Fibroblast of gingiva (primary cell): ENCODE measurements at places on chromosomes 1 and 21.
A peak's percentile ranks its signal among the peaks of the same experiment; 100 is the strongest.

DNA sequence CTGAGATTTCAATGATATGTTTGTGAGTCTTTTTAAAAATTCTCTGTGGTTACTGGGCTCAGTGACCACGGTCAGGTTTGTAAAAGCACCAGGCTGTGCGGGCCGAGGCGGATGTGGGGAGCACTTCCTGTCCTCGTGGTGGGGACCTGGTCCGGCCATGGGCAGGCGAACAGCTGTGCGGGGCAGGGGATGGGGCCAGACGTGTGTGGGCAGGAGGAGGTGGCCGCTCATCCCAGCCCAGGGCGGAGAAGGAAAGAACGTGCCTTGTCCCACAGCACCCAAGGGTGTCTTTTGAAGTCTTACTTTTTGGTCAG is 5.2 kb upstream of the OXCT2 start:
- DNase-seq: no peak

- no peak for DNase-seq
Observed at GRCh38 chr1:224684979-224685425, 68.9 kb downstream of the CNIH3 start.

DNA sequence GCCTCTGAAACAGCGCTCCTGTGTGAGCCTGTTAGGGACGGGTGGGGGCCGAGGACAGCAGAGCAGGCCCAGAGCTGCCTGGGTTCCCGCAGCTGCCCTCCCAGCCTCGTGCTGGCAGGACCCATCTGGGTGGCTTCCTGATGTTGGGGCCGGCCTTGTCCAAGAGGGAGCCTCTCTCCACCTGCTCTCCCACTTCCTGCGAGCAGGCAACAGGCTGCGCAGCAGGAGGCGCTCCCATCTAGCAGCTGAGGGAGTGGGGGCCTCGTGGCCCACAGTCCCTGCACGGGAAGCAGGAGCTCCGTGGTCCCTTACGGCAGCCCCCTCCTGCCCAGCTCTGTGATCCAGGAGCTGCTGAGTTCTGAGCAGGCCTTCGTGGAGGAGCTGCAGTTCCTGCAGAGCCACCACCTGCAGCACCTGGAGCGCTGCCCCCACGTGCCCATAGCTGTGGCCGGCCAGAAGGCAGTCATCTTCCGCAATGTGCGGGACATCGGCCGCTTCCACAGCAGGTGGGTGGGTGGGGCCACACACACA is 68.0 kb downstream of the TRIM11 start:
- DNase-seq: no peak

DNA sequence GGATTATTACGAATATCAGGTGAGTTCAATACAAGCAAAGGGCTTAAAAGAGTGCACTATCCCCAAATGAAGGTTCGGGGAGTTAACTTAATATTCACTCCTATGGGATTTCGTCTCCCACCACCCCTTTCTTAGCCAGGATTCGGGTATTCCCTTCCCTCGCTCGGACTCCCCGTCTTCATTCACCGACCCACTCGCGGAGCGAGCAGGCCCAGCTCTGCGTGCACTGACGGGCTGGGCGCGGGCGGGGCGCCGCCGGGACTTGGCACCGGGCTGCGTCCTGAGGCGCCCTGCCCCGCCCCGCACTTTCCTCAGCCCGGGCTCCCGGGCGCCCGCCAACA is 7.7 kb upstream of the MPZL1 start:
- DNase-seq: peak; percentile 87

GRCh38 chr1:29683472-29683871 is 447.1 kb downstream of the PTPRU start:
- no peak for DNase-seq

- no peak for DNase-seq
Observed at GRCh38 chr21:17578162-17578561, 34.5 kb downstream of the BTG3 start.

GRCh38 chr1:119250299-119250698 is 109.8 kb upstream of the WARS2 start:
- DNase-seq: no peak

DNA sequence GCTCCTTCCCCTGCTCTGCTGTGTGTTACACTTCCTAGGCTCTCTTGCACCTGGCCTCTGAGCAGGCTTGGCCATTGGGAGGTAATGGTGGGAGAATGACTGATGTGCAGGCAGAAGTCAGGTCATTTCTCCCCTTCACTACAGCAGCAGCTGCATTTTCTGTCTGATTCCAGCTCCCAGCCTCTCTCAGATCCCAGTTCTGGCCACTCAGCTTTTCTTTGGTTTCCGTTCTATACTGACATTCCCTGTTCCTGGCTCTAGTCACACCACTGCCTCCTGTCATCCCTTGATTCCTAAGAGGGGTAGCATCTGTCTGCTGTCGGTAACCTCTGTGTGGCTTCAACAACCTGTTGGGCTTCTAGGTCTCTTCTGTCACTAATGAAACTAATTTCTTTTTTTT is 127.7 kb upstream of the HOOK1 start:
- no peak for DNase-seq

GRCh38 chr1:89279011-89279466 is 6.4 kb upstream of the GBP5 start:
- DNase-seq: no peak

DNA sequence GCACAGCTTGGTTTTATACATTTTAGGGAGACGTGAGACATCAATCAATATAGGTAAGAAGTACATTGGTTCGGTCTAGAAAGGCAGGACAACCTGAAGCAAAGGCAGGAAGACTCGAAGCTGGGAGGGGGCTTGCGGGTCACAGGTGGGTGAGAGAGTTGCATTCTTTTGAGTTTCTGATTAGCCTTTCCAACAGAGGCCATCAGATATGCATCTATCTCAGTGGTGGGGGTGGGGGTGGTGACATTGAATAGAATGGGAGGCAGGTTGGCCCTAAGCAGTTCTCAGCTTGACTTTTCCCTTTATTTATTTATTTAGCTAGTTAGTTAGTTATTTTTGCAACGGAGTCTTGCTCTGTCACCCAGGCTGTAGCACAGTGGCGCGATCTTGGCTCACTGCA is 85.6 kb downstream of the WDR4 start:
- DNase-seq: no peak

- no peak for DNase-seq
Observed at GRCh38 chr1:99645699-99646531, at the start of gene PALMD. Gene PALMD (plus strand): TSS chr1:99646113. CDS start chr1:99646318, 205 bp downstream.

GRCh38 chr1:176382163-176382562 is 80.8 kb upstream of the PAPPA2 start:
- DNase-seq: no peak

DNA sequence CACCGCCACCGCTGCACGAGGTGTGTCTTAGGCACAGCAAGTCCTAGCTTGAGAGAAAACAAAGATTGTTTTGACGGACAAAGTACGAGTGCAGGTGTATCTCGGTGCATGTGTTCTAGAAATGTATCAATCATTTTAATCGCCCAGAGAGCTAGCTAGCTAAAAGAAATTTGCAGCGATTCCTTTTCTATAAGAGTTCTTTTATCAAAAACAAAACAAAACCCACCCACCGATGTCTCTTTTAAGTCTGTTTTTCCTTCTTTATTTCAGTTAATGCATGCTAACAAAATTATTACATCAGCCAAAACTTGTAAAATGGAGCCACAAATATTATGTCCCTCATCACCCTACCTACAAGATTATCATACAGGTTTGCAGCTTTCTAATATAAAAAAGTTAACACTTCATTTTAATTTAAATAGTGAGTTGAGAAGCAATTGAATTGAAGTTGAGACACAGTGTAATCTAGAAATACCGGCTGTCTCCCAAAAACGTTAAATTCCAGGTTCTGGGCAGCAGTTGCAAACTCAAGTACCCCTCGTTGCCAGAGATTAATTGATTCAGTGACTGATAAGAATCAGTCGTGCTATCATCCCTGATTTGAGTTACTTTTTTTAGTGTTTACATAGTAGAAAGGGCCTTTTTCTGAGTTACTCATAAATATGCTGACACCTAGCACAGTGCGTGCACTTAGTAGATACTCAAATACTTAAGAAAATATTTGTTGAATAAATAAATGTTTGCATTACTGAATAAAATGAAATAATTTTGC is 1.5 kb upstream of the SYDE2 start:
- no peak for DNase-seq

- DNase-seq: no peak
Observed at GRCh38 chr21:45010860-45011259, 63.5 kb upstream of the ADARB1 start.

DNA sequence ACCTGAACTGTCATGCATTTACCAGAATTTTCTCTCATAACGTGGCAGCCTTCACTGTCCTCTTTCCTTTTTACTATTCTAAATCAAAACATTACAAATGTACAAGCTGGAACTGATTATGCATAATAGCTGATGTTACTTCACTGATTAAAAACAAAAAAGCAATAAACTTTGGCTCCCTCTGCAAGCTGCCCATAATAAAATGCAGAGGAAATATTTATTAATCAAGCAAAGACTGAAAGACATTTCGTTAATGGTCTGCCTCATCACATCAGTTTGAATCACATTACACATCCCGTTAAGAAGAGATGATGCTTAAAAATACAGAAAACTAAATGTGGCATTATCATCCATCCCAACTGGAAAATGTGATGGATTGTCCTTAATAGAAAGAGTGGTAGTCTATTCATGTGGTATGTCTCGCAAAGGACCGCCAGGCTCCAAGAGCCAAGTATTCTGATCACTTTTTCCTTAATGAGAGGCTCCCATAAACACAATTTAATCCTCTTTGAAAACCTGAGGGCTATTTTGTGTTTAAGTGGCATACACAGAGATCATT is 225.3 kb downstream of the RGS7 start:
- DNase-seq: peak; percentile 23

DNA sequence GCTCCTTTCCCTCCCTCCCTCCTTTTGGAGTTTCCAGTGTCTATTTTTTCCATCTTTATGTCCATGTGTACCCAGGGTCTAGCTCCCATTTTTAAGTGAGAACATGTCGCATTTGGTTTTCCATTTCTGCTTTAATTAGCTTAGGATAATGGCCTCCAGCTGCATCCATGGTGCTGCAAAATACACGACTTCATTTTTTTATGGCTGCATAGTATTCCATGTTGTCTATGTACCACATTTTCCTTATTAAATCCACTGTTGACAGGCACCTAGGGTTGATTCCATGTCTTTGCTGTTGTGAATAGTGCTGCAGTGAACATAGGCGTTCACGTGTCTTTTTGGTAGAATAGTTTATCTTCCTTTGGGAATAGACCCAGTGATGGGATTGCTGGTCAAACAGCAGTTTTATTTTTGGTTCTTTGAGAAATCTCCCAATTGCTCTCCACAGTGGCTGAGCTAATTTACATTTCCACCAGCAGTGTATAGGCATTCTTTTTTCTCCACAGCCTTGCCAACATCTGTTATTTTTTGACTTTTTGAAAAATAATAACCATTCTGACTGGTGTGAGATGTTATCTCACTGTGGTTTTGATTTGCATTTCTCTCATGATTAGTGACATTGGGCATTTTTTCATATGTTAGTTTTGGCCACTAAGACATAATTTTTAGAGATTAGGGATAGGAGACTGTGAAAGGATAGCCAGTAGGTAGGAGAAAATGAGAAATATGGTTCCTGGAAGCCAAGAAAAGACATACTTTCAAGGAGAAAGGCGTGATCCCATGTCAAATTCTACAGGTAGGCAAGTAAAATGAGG is 50.4 kb downstream of the ADAMTS1 start:
- no peak for DNase-seq

GRCh38 chr1:162994921-162995320 is 74.2 kb upstream of the RGS4 start:
- peak; percentile 66 for DNase-seq

DNA sequence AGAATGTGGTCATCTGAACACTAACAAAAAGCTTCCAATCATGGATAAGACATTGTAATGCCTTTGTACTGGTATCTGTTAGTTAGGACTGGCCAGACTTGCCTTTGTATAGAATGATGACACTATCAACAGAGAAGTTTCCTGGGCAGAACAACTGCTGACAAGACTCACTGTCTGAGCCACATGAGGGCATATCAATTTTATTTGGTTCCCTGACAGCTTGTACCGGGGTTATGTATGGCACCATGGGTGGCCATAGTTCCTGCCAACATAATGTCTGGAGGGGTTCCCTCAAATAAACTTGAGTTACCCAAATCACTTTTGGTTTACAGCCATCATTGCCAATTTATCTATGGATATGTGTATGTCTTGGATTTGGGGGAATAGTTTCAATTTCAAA is 13.6 kb upstream of the H3-3A start:
- no peak for DNase-seq

- DNase-seq: no peak
Observed at GRCh38 chr1:167722152-167722869, 529 bp downstream of the MPZL1 start.

DNA sequence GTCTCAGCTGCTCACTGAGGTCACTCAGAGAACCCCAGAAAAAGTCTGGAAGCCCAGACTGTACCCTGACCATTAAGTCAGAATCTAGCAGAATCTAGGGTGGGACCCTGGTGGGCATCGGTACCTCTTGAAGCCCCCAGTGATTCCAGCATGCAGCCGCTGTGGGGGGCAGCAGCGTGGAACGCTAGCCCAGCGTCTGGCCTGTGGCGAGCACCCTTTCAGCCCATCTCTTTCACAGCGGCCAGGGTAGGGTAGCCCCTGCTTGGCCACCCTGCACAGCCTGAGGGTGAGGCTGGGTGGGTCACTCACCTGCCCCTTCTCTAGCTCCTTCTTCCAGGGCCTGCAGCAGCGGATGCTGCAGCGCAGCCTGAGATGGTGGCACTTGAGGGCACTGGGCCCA is 16.3 kb downstream of the C1orf167 start:
- DNase-seq: no peak

DNA sequence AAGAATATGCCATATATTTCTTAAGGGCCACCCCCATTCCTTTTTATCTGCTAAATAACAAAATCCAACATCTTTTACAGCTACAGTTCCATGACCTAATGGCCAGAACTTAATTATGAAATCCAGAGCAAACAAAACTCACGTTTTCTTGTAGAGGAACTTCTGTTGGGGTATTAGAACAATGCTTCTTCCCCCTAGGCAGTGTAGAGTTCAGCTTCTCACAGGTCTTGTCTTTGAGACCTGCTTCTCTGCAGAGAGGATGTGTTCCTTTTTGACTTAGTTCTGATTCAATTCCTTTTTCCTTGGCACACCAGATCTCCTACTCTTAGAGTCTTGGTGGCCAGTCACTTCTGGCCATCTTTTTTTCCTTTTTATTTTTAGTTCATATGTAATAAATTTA is 22.2 kb downstream of the VAV3 start:
- DNase-seq: no peak

- DNase-seq: no peak
Observed at GRCh38 chr21:14826630-14827029, 238.2 kb downstream of the NRIP1 start.

DNA sequence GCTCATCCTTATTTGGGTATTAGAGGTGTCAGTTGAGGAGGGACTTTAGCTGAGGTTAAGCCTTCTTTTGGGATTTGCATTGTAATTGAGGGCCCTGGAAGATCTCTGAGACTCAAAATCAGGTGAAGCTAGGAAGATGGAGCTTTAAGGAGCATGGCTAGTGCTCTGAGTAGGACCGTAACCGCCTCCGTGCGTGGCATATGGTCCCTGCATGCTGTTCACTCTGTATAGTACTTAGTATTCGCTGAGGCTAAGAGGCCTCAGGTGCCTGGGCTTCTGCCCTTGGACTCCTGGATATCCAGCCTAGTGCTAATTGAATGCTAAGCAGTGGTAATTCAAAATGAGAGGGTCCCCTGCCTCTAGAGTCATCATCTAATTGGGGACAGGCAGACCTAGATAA is 22.5 kb downstream of the NSUN4 start:
- no peak for DNase-seq
